Activated CD4-positive, alpha-beta memory T cell treated with anti-CD3 and anti-CD28 coated beads for 36 hours (primary cell): ENCODE measurements at places on chromosomes 11 and 22.
A peak's percentile ranks its signal among the peaks of the same experiment; 100 is the strongest.

GRCh38 chr11:35135222-35135621, 3.7 kb upstream of the CD44 start:
- no peak for DNase-seq

- DNase-seq = no peak
These were observed 15.2 kb upstream of the MTMR2 start for GRCh38 chr11:95939091-95939490.

- no peak for DNase-seq
These were observed 147.4 kb downstream of the BBOX1 start for GRCh38 chr11:27187848-27188621.

- no peak for DNase-seq
These were observed 716.6 kb upstream of the LUZP2 start for GRCh38 chr11:23780231-23780630.

GRCh38 chr11:33588056-33588455, 112.6 kb downstream of the C11orf91 start:
- DNase-seq = no peak

- no peak for DNase-seq
These were observed 75.1 kb upstream of the CADM1 start for GRCh38 chr11:115579181-115579825.

DNA sequence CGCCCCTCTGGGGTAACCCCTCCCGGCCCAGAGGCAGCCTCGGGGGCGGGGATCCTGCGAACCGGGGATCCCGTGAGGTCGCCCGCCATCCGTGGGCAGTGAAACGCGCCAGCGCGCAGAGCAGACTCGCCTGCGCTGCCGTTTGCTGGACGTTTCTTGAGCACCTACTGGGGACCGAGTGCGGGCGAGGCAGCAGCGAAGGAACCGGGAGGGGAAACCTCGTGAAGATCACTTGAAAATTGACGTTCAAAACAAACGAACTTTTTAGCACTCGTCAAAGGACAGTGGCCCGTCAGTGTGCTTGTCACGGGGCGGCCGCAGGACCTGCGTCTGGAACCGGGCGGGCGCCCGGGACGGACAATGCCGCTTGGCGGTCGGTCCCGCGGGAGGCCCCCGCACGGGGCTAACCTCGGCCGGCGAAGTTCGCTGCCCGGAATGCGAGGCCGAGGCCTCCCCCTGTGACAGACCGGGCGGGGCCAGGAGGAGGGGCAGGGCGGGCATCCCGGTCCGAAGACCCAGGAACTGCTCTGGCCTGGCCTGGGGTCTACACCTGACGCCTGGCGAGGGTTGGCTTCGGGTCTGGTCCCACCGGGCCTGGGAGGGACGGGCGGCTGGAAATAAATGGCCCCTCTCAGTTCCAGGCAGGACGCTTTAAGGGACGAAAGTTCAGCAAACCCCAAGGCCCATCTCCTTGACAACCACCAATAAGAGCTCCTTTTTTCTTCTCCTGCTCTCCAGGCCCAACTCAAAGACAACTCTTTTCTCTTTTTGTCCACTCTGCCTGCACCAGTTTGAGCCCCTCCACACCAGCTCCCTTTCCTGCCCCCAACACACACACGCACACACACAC, 723 bp upstream of the SCUBE1 start:
- no peak for DNase-seq

- no peak for DNase-seq
These were observed 12.0 kb downstream of the OR51I2 start for GRCh38 chr11:5460983-5461621.

DNA sequence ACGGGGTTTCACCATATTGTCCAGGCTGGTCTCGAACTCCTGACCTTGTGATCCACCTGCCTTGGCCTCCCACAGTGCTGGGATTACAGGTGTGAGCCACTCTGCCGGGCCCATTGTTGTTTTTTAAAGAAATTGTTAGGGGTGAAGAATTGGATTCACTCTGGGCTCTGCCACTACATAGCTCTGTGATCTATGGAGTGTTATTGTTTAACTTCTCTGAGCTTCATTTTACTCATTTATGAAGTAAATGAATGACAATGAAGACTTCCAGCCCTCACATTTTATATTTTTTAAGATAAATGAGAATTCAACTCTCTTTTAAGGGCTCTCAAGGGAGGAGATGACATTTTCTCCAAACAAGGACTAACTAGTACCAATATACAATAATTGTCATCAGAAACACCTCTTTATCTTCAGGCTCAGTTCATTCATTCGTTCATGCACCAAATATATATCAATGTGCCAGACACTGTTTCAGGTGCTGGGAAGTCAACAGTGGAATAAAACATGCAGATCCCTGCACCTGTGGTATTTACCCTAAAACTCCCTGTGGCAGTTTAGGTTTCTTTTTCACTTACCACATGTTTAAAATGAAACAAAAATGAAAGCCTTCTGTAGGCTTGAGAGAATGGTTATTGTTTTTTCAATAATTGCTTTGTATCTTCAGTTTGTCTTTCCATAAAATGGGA, 23.5 kb upstream of the GRAMD1B start:
- no peak for DNase-seq

DNA sequence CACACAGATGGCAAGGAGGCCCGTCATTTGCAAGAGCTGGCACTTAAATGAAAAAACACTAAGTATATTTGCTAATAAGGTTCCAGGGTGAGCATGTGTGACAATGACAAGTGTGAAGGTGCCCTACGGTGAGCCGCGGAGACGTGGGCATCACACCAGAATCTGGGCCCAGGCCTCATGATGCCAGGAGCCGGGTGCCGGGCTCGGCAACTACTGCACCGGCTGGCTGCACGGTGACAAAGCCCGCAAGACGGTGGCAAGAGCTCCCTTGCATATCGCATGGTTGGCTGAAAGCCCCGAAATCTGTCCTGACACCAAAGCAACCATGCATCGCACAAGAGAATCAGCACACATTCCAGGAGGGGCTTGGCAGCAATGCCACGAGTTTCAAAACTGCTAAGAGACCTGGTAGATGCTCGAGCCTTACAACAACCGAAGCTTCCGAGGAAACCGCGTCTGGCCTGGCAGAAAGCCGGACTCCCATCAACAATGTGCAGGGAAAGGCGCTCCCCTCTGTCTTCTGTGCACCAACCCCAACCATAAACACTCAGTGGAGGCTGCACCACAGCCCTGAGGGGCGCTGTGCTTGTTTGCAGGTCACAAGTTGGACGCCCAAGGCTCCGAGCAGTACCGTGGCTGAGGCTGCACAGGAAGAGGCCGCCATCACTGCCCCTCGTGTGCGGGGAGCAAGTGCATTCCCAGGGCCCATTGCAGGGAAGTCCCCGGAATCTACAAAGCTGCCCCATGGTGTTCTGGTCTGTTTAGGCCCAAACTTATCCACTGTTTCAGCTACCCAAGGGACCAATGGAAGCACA, 339.7 kb downstream of the CTTN start:
- no peak for DNase-seq

GRCh38 chr11:31237819-31238760, 131.4 kb downstream of the DCDC1 start:
- DNase-seq = no peak

GRCh38 chr11:111846636-111847035, 24.7 kb downstream of the ALG9 start:
- no peak for DNase-seq

DNA sequence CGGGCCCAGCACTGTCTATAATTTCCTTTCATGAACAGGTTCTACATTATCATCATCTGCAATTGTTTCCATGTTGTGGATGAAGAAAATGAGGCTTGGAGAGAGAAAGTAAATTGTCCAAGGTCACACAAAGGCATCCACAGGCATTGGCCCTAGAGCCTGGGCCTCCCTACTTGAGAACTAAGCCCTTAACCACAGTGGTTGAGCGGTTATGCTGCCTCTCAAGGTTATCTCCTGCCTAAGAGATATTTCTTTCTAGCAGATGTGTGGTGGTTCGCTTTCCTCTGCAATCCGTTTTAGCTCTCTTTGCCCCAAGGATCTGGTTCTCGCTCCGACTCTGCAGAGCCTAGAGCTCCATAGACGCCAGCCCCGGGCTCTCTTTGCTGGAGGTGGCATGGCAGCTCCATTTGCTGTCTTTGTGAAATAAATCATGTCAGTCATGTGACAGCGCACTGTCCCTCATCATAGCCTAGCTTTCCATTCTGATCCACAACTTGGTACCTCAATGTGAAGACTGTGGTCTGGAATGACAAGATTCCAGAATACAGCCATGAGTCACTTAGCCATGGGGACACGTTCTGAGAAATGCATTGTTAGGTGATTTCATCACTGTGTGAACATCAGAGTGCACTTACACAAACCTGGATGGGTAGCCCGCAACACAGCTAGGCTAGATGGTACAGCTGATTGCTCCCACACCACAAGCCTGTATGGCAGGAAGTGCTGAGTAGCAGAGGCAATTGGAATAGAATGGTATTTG, 27.2 kb downstream of the RPS6KA4 start:
- peak; percentile 21 for DNase-seq

GRCh38 chr11:35380603-35381002, 38.8 kb downstream of the SLC1A2 start:
- no peak for DNase-seq
